ENCODE measurements at places on chromosomes 11 and 22.
A peak's percentile ranks its signal among the peaks of the same experiment; 100 is the strongest.

DNA sequence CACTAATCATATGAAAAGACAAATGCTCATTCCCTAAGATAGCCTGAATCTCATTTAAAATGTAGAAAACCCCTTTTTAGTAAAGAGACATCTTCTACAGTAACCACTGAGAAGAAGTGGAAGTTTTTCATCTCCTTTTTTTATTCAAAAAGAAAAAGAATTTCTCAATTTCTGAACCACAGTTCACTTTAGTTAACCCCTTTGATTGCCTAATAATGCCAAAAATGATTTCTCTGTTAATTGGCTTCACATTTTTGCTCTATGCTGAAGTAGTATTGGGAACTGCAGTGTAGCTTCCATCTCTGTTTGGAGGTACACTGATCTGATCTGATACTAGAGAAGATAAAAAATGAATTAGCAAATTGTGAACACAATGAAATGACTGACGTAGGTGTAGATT is 58.3 kb downstream of the CD44 start:
- no peak for DNase-seq
- no peaks in the 10 kb centered on the region for H3K27me3 ChIP-seq
- H3K4me1 ChIP-seq: peaks cover 44% of the 10 kb centered on the region
- peak overlapping the region; percentile 29 for H3K27ac ChIP-seq
- H3K4me3 ChIP-seq: no peak overlapping the region

GRCh38 chr11:19366992-19367709 is 126.4 kb upstream of the E2F8 start:
- DNase-seq: no peak
- H3K27ac ChIP-seq: no peak overlapping the region
- no peaks in the 10 kb centered on the region for H3K4me1 ChIP-seq
- H3K4me3 ChIP-seq: no peak overlapping the region
- H3K36me3 ChIP-seq: no peaks in the 10 kb centered on the region
- peaks cover 6% of the 10 kb centered on the region for H3K27me3 ChIP-seq

DNA sequence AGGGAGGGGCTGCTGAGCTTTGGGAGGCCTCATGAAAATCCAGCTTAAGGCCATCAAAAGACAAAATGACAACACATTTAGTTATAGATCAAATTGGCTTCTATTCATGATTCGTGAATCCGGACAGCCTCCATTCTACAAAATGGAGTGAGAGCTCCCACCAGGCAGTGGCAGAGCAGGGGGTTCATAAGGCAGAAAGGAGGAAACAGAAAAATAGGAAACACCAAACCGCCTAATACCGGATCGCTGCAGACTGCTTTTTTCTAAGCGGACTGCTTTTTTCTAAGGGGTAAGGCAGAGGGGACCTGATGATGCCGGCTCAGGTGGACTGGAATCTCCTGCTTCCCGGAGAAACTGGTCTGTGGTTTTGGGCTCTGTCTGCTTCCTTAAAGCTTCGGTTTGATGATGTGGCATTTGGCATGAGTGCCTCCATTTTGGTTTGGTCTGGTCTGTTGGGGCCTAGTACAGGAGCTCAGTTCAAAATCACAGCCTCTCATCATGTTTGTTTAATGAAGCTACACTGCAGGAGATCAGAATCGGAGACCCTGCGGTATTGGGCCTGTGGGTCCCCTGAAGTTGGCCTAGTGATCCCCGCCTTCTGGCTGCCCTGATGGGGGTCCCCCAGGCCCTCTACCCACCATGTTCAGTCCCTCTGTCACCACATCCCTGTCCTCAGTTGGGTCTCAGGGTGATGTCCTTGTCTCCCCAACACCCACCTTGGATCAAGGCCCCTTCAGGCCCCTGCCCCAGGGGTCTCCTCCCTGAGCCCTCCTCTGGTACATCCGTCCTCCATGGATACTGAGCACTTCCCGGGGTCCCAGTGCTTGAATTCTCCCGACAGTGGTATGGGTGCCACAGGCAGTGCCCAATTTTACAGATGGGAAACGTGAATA is 1.2 kb downstream of the ALDH3B1 start:
- no peaks in the 10 kb centered on the region for H3K27me3 ChIP-seq
- peaks cover 10% of the 10 kb centered on the region for H3K4me1 ChIP-seq

DNA sequence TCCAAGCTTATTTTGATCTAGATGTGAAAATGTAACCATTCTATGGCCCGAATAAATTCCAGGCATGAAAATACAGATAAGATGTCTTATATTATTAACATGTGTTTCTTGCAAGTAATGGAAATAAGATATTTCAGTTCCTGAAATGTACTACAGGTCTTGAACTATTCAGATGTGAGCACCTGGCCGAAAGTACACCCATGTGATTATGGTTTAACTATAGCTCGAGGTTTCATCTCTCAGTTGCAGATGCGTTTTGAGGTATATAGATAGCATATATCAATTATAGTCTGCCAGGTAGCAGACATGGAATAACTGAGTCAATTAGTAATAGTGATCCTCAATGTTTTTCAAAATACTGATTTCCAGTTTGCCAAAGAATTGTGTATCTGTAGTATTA is 68.3 kb downstream of the DDIAS start:
- peaks cover 1% of the 10 kb centered on the region for H3K36me3 ChIP-seq
- H3K27me3 ChIP-seq: peaks cover 2% of the 10 kb centered on the region
- no peak for DNase-seq
- H3K4me1 ChIP-seq: peaks cover 24% of the 10 kb centered on the region

GRCh38 chr22:44890416-44891292 is 119.2 kb downstream of the PHF21B start:
- H3K27ac ChIP-seq: no peak overlapping the region
- no peaks in the 10 kb centered on the region for H3K27me3 ChIP-seq
- H3K4me1 ChIP-seq: no peaks in the 10 kb centered on the region
- H3K4me3 ChIP-seq: no peak overlapping the region

DNA sequence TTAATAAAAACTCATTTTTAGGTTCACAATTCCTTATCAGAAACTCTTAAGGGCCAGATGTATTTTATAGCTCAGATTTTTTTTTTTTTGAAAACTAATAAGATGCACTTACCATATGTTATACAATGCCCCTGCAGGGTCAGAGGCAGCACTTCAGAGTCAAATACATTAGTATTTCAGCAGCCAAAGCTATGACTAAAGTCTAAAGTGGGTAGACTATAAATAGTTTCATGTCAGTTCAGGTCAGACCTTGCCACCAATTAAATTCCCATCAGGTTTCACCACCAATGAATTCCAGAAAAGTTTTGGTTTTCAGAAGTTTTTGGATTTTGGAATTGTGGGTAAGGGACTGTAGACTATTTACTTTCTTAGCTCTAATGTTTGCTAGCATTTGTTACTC is 75.9 kb downstream of the FAM83F start:
- DNase-seq: no peak
- no peaks in the 10 kb centered on the region for H3K36me3 ChIP-seq
- no peak overlapping the region for H3K4me3 ChIP-seq
- no peak overlapping the region for H3K27ac ChIP-seq
- peaks cover 6% of the 10 kb centered on the region for H3K4me1 ChIP-seq
- no peaks in the 10 kb centered on the region for H3K27me3 ChIP-seq

- H3K36me3 ChIP-seq: no peaks in the 10 kb centered on the region
- no peaks in the 10 kb centered on the region for H3K27me3 ChIP-seq
- no peak overlapping the region for H3K4me3 ChIP-seq
Measured at GRCh38 chr11:71307811-71308645, 55.7 kb upstream of the SHANK2 start.

- H3K4me1 ChIP-seq: peaks cover 6% of the 10 kb centered on the region
- H3K36me3 ChIP-seq: no peaks in the 10 kb centered on the region
- no peak for DNase-seq
- peaks cover 4% of the 10 kb centered on the region for H3K27me3 ChIP-seq
Measured at GRCh38 chr11:1796413-1797011, 32.8 kb upstream of the CTSD start.

DNA sequence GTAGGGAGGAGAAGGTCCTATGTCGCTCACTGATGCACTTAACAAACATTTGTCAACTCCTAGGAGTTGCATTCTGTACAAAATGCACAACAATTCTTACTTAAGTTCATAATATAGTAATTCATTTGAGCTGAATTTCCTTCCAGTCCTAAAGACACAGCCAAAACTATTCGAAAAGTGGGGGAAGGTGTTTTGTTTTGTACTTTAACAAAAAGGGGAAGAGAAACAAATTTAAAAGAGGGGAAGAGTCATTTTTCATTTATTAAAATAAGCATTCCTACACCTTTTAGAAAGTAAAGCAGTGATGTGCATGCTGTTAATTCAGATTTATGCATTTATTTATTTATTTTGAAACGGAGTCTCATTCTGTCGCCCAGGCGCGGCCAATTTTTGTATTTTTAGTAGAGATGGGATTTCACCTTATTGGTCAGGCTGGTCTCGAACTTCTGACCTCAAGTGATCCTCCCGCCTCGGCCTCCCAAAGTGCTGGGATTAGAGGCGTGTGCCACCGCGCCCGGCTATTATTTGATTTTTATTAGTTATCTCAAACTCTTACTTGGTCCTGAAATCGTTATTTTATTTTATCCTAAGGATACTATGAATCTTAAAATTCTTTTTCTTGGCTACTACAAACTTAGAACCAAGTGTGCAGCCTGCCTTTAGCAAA is 1.1 kb upstream of the FANCF start:
- no peak for DNase-seq
- H3K4me1 ChIP-seq: peaks cover 31% of the 10 kb centered on the region
- H3K36me3 ChIP-seq: peaks cover 9% of the 10 kb centered on the region
- no peaks in the 10 kb centered on the region for H3K27me3 ChIP-seq

DNA sequence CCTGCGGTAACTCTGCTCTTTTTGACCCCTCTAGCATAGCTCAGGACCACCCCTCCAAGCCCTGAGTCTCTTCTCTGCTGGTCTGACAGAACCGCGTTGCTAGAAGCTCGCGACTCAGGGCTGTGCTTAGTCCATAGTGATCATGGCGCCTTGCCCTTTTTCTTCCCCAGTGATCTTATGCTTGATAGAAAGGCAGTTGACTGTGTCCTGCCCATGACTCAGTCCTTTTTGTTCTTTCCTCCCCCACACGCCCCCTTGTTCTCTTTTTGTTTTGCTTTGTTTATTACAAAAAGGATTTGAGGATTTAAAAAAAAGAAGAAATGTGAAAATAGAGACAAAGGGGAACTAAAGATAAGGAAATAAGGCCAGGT is 17.5 kb downstream of the IL17RA start:
- H3K27me3 ChIP-seq: no peaks in the 10 kb centered on the region
- peaks cover 77% of the 10 kb centered on the region for H3K36me3 ChIP-seq
- peaks cover 89% of the 10 kb centered on the region for H3K4me1 ChIP-seq
- H3K4me3 ChIP-seq: no peak overlapping the region
- peak overlapping the region; percentile 26 for H3K27ac ChIP-seq

DNA sequence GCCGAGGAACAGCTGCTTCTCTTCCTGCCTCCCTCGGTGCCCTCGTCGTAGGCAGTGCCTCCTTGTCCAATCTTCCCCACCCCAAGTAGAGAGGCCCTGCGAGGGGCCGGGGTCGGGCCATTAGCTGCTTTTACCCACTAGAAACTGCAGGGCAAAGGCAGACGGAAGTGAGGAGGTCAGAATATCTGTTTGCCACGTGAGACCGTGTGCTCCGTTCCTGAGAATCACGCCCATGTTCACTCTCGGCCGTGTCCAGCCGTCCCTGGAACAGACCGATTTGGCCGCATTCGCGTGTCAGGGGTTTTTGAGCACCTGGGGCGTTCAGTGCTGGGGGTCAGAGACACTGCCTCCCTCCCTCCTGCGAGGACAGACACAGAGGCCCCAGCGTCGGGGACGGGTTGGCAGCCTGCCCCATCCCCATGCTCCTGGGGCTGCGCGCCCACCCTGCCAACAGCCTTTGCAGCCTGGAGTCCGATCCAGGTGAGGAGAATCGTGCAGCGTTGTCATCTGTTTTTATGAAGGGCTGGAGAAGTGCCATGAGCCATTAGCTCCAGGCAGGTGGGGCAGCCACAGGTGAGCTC is 982.2 kb downstream of the BRD1 start:
- peaks cover 2% of the 10 kb centered on the region for H3K27me3 ChIP-seq
- no peaks in the 10 kb centered on the region for H3K36me3 ChIP-seq
- H3K4me3 ChIP-seq: no peak overlapping the region
- no peak overlapping the region for H3K27ac ChIP-seq
- no peaks in the 10 kb centered on the region for H3K4me1 ChIP-seq

GRCh38 chr11:35036639-35037038 is 102.3 kb upstream of the CD44 start:
- H3K4me1 ChIP-seq: peaks cover 73% of the 10 kb centered on the region
- H3K36me3 ChIP-seq: peaks cover 13% of the 10 kb centered on the region
- H3K27me3 ChIP-seq: peaks cover 7% of the 10 kb centered on the region
- H3K4me3 ChIP-seq: no peak overlapping the region

- peaks cover 6% of the 10 kb centered on the region for H3K36me3 ChIP-seq
- H3K4me1 ChIP-seq: peaks cover 28% of the 10 kb centered on the region
- peak overlapping the region; percentile 90 for H3K4me3 ChIP-seq
Measured at GRCh38 chr11:72111300-72112142, 974 bp downstream of the ANAPC15 start.

DNA sequence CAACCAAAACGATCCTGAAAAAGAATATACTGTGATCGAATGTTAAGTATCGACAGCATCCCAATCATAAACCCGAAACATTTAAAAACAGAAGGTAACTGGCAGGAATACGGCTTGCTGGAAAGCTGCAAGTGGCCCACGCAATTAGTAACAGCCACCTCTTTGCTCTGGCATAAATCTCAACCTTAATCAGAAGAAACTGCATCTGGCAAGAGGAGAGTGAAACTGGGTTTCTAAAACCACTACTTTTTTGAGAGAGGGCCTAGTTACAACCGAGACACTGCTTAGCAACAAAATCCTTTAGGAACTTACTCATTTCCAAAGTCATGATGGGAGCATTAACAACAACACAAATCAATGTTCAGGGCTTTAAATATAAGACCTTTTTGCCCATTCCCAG is 7.9 kb downstream of the NCAPD3 start:
- peaks cover 55% of the 10 kb centered on the region for H3K4me1 ChIP-seq
- H3K27ac ChIP-seq: no peak overlapping the region
- H3K36me3 ChIP-seq: peaks cover 45% of the 10 kb centered on the region
- H3K27me3 ChIP-seq: no peaks in the 10 kb centered on the region

DNA sequence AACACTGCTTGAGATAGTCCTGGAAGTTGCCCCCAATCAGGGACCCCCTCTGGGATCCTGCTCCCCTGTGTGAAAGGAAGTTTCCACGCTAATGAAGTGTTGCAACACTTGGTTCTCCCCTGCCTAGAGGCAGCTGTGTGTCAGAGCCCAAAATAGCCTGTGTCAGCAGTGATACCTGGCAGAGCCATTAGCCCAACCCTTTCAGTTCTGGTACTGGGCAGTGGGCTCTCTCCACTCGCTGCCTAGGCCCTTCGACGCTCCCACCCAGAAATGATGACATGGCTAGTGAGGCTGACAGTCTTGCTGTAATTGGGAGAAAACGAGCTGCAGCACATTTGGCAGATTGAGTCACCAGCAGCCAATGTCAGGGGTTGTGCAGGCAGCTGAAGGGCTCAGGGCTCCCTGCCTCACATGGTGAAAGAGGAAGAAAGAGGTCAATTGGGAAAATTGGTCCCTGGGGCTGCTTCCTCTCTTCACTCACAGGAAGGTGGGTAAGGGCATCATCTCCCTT is 1.4 kb upstream of the NXF1 start:
- DNase-seq: no peak
- peaks cover 2% of the 10 kb centered on the region for H3K27me3 ChIP-seq
- H3K4me3 ChIP-seq: peak overlapping the region; percentile 100
- peak overlapping the region; percentile 23 for H3K27ac ChIP-seq
- H3K4me1 ChIP-seq: peaks cover 31% of the 10 kb centered on the region

DNA sequence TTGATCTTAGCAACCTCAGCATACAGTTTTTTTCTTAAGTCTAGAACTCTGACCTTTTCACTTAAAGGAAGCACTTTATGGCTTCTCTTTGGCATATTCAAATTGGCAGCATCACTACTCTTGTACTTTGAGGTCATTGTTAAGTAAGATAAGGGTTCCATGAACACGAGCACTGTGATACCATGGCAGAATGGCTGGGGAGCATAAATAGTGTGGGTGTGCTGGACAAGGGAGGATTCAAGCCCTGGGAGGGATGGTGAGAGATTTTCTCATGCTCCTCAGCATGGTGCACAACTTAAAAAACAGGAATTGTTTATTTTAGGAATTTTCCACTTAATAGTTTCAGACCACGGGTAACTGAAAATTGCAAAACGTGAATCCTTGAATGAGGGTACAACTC is 111.4 kb downstream of the ATXN10 start:
- no peak overlapping the region for H3K4me3 ChIP-seq
- no peaks in the 10 kb centered on the region for H3K4me1 ChIP-seq
- H3K36me3 ChIP-seq: peaks cover 4% of the 10 kb centered on the region
- DNase-seq: no peak
